CD4-positive, alpha-beta memory T cell (primary cell): ENCODE measurements at places on chromosomes 7 and 10.
A peak's percentile ranks its signal among the peaks of the same experiment; 100 is the strongest.

GRCh38 chr7:44872787-44873186, 12.5 kb downstream of the PURB start:
- H3K36me3 ChIP-seq, result no peaks in the 10 kb centered on the region
- no peak overlapping the region for H3K27ac ChIP-seq
- no peaks in the 10 kb centered on the region for H3K27me3 ChIP-seq
- no peaks in the 10 kb centered on the region for H3K4me1 ChIP-seq
- DNase-seq, result no peak

DNA sequence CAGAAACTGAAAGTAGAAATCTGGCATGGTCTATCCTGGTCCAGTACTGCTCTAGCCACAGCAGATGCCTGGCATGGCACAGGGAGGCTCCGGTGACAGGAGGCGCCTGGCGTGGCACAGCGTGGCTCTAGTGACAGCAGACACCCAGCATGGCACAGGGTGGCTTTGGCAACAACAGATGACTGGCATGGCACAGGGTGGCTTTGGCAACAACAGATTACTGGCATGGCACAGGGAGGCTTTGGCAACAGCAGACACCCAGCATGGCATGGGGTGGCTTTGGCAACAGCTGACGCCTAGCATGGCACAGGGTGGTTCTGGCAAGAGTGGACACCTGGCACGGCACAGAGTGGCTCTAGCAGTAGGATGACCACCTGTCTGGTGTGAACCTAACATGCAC, 480.5 kb upstream of the FOXK1 start:
- no peak overlapping the region for H3K27ac ChIP-seq
- H3K4me1 ChIP-seq, result no peaks in the 10 kb centered on the region
- no peaks in the 10 kb centered on the region for H3K27me3 ChIP-seq
- no peak overlapping the region for H3K4me3 ChIP-seq
- no peak for DNase-seq

- H3K27me3 ChIP-seq, result no peaks in the 10 kb centered on the region
- H3K4me1 ChIP-seq, result no peaks in the 10 kb centered on the region
- no peak for DNase-seq
- H3K4me3 ChIP-seq, result no peak overlapping the region
- H3K27ac ChIP-seq, result no peak overlapping the region
These were observed 60.2 kb upstream of the PODXL start for GRCh38 chr7:131616487-131617200.

DNA sequence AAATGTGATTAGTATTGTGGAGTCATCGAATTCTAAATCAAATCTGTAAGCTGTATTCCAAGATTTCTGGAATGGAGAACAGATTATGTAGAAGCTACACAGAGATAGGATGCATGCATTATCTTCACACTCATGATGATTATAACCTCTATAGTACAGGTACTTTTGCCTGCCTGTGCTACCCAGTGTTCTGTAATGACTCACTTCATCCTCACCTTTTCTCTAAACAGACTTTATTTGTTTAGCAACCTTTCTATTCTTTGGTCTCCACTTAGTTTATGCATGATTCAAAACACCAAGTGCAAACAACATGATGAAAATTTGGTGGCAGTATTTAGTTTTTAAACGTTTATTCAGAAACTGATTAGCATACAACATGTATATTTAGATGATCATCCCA, 68.4 kb upstream of the PRPS1L1 start:
- no peaks in the 10 kb centered on the region for H3K27me3 ChIP-seq
- H3K27ac ChIP-seq, result no peak overlapping the region
- H3K36me3 ChIP-seq, result no peaks in the 10 kb centered on the region

GRCh38 chr7:18212308-18212707, 184.7 kb upstream of the PRPS1L1 start:
- DNase-seq, result no peak
- no peak overlapping the region for H3K27ac ChIP-seq
- H3K27me3 ChIP-seq, result no peaks in the 10 kb centered on the region

GRCh38 chr10:26475386-26475785, 37.2 kb downstream of the APBB1IP start:
- peak overlapping the region; percentile 57 for H3K27ac ChIP-seq
- no peaks in the 10 kb centered on the region for H3K36me3 ChIP-seq
- DNase-seq, result peak; percentile 46
- H3K27me3 ChIP-seq, result no peaks in the 10 kb centered on the region

GRCh38 chr7:47401611-47402570, 180.0 kb downstream of the TNS3 start:
- DNase-seq, result no peak
- no peaks in the 10 kb centered on the region for H3K4me1 ChIP-seq
- H3K36me3 ChIP-seq, result no peaks in the 10 kb centered on the region
- no peak overlapping the region for H3K27ac ChIP-seq

GRCh38 chr7:138125598-138126111, 49.4 kb downstream of the AKR1D1 start:
- no peaks in the 10 kb centered on the region for H3K36me3 ChIP-seq
- H3K27ac ChIP-seq, result no peak overlapping the region
- no peak overlapping the region for H3K4me3 ChIP-seq
- DNase-seq, result no peak
- H3K27me3 ChIP-seq, result no peaks in the 10 kb centered on the region

GRCh38 chr7:27453702-27454405, 208.8 kb downstream of the HIBADH start:
- no peaks in the 10 kb centered on the region for H3K27me3 ChIP-seq
- no peak overlapping the region for H3K27ac ChIP-seq
- H3K4me1 ChIP-seq, result no peaks in the 10 kb centered on the region
- no peak overlapping the region for H3K4me3 ChIP-seq
- DNase-seq, result no peak
- no peaks in the 10 kb centered on the region for H3K36me3 ChIP-seq

DNA sequence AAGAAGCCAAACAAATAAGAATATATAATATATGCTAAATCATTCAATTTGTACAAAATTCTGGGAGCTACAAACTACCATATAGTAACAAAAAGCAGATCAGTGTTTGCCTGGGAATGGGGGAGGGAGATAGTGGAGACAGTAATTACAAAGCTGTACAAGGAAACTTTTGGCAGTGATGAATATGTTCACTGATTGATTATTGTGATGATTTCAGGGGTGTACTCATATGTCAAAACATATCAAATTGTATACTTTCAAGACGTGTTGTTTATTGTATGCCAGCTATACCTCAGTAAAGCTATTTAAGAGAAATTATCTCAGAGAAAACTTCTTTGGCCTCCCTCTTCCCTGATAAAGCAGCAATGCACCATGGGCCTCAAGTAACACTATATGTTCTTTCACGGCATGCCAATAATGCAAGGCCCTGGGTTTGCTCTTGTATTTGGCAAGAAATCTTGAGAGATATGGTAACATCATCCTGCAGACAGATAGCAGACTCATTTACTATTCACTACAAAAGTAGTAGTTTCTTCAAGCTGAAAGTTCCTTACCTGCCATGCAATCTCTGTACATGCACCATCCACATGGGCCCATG, 133.5 kb downstream of the HBP1 start:
- H3K4me1 ChIP-seq, result no peaks in the 10 kb centered on the region
- no peak for DNase-seq
- peaks cover 4% of the 10 kb centered on the region for H3K36me3 ChIP-seq
- H3K27ac ChIP-seq, result no peak overlapping the region
- H3K27me3 ChIP-seq, result no peaks in the 10 kb centered on the region

- DNase-seq, result no peak
- H3K4me3 ChIP-seq, result no peak overlapping the region
- no peaks in the 10 kb centered on the region for H3K27me3 ChIP-seq
- H3K27ac ChIP-seq, result no peak overlapping the region
- no peaks in the 10 kb centered on the region for H3K36me3 ChIP-seq
These were observed 732.1 kb upstream of the POT1 start for GRCh38 chr7:125661677-125662076.

DNA sequence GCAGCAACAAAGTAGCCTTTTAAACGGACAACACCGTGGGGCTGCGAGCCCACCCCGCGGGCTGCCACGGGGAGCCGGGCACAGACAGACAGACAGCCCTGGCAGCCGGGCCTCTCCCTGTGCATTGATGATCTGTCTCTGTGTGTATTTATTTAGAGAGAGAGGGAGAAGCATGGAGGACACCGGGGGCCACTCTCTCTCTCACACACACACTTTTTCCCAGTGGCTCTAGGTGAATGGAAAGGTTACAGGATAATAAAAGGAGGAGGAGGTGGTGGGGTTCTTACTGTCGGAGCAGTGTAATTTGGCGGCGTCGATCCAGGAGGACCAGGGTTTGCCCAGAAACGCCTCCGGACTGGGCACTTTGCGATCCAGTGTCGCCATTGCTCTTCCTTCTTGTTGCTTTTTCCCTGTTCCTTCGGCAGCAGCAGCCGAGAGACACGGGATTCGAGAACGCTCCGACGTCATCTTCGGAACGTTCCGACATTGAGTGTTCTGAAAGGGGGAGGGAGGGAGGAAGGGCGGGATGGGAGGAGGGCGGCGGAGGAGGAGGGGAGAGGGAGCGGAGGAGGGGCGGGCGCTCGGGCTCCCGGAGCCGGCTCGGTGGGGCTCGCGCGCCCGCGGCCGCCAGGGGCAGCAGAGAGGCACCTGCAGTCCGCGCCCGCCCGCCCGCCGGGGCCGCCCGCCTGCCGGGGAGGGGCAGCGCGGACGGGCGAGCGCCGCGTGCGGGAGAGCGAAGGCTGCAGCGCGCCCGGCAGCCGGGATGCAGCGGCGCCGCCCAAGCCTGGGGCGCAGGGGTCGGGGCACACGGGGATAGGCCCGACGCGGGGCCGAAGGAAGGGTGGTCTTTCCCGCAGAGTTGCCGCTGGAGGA, at the start of gene ATXN7L1:
Gene ATXN7L1 (minus strand): TSS at position 509 of the 873 bp plus-strand sequence. CDS start 41 bp downstream, at position 468.
- peak within 1 kb of the TSS; percentile 82 for H3K27ac ChIP-seq
- no peaks in the 10 kb centered on the region for H3K27me3 ChIP-seq
- DNase-seq, result peak; percentile 86
- H3K4me1 ChIP-seq, result peaks cover 52% of the 10 kb centered on the region

GRCh38 chr7:124124201-124124600, 91.3 kb upstream of the TMEM229A start:
- H3K4me1 ChIP-seq, result no peaks in the 10 kb centered on the region
- no peak overlapping the region for H3K4me3 ChIP-seq
- no peaks in the 10 kb centered on the region for H3K36me3 ChIP-seq
- no peak overlapping the region for H3K27ac ChIP-seq
- no peaks in the 10 kb centered on the region for H3K27me3 ChIP-seq

DNA sequence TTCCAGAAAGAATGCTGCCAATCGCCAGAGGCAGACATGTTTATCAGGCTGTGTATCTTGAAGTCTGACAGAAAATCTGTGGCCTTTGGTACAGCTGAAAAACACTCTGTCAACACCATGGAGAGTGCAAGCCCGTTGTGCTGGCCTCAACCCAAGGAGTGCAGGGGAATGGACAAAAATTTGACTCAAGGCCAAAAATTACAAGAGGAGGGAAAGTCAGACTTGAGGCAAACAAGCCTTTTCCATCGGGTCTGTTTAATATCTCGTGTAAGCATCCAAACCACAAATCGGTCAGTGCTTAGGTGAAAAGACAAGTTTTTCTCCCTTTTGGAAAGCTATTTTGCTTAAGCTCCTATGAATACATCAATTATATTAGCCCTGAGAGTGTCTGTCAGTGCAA, 305.3 kb upstream of the NFE2L3 start:
- H3K27ac ChIP-seq, result no peak overlapping the region
- H3K27me3 ChIP-seq, result peaks cover 15% of the 10 kb centered on the region
- no peaks in the 10 kb centered on the region for H3K36me3 ChIP-seq
- DNase-seq, result no peak

- peak overlapping the region; percentile 76 for H3K4me3 ChIP-seq
- no peaks in the 10 kb centered on the region for H3K36me3 ChIP-seq
- peaks cover 45% of the 10 kb centered on the region for H3K4me1 ChIP-seq
These were observed 27.2 kb downstream of the SCD start for GRCh38 chr10:100374200-100374655.

- H3K27me3 ChIP-seq, result no peaks in the 10 kb centered on the region
- peaks cover 18% of the 10 kb centered on the region for H3K4me1 ChIP-seq
These were observed 1.1 kb downstream of the ZNF32 start for GRCh38 chr10:43647576-43647975.

DNA sequence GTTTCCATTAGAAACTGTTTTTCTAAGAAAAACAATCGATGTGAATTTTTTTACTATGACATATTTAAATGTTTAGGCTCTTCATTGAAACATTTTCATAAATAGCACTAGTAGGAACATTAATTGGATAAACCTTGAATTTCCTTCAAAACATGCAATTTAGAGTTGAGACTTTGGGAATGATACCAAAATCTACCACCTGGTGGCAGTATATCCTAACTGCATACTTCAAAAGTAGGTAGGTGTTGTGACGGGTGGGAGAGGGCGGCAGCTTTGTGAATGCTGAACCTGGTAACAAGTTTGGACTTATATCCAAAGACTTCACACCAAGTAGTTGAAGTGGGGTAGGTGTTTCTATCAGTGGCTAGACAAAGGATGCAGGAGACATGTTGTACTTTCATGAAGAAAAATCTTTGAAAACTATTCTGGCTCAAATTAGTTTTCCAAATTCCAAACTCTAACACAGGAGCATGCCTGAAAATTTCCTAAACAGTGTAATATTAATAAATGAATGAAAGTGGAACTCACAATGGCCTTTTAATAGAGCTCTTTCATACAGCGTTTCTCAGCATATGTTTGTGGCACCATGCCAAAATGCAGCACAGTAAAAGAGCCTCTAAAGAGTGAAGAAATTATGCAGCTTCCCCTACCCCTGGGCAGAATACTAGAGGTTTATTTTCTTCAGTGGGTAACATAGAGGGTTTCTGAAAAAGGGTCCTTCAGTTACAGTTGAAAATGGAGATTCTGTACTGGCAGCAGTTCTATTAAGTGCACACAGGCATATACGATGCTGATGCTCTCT, 201.0 kb upstream of the TPK1 start:
- no peaks in the 10 kb centered on the region for H3K27me3 ChIP-seq
- no peaks in the 10 kb centered on the region for H3K36me3 ChIP-seq

- DNase-seq, result no peak
- H3K36me3 ChIP-seq, result no peaks in the 10 kb centered on the region
- H3K4me1 ChIP-seq, result no peaks in the 10 kb centered on the region
- H3K27ac ChIP-seq, result no peak overlapping the region
- H3K27me3 ChIP-seq, result no peaks in the 10 kb centered on the region
These were observed 163.2 kb upstream of the SHH start for GRCh38 chr7:155975490-155975889.

DNA sequence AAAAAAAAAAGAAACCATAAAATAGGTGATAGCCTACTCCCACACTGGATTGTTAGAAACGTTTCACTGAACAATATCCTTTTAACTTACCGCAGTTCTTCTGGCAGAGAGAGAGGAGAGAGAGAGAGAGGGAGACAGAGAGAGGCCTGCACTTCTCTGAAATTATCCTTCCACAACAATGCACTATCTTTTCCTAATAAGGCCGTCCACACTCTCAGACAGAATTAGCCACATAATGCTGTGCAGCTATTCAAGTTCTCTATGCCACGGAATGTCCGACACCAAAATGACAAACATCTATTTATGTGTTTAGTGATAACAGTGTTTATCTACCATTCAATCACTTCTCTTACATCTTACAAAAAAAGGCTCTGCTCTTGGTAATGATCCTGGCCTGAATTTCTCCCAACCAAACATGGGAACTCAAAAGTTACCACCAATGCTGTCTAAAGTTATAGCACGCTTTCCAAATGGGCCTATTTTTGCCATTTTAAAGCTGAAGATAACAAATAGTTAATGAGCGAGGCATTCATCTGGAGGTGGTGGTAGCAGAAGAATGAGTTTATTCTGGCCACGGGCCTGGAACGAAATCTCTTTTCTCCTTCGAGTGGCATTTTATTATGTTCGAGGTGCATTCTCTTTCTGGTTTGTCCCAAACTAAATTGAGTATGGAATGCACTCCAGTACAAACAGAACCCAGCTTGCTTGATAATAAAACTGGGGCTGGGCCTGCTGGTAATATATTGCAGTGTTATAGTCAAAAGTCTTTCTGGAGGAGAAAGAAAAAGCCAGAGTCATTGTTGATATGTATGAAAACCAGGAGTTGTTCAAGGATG, 160.2 kb upstream of the SVIL start:
- no peaks in the 10 kb centered on the region for H3K36me3 ChIP-seq
- no peak overlapping the region for H3K4me3 ChIP-seq
- no peaks in the 10 kb centered on the region for H3K4me1 ChIP-seq
- H3K27ac ChIP-seq, result no peak overlapping the region
- no peak for DNase-seq
